ENCODE measurements at places on chromosomes 7 and 10.

GRCh38 chr10:33478089-33478674 is 143.7 kb upstream of the NRP1 start:
- DNase-seq = no peak

DNA sequence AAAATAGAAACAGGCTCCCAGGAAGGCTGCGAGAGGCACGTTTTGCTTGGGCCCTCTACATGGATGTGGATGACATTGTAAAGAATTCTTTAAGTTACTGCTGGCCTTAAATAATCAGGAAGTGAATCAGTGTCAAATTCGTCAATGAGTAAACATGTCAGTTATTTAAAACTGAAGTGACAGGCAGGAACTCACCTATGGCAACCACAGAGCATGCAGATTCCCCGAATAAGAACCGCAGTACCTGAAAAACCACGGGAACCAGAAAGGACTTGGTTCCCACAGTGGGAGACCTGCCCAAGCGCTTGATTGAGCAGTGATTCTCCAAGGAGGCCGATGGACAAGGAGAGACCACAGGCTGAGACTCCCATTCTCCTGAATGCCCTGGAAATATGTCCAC is 351.2 kb upstream of the AKR1E2 start:
- no peak for DNase-seq

- DNase-seq = no peak
These were observed 688.5 kb downstream of the PARD3 start for GRCh38 chr10:34126371-34127151.

DNA sequence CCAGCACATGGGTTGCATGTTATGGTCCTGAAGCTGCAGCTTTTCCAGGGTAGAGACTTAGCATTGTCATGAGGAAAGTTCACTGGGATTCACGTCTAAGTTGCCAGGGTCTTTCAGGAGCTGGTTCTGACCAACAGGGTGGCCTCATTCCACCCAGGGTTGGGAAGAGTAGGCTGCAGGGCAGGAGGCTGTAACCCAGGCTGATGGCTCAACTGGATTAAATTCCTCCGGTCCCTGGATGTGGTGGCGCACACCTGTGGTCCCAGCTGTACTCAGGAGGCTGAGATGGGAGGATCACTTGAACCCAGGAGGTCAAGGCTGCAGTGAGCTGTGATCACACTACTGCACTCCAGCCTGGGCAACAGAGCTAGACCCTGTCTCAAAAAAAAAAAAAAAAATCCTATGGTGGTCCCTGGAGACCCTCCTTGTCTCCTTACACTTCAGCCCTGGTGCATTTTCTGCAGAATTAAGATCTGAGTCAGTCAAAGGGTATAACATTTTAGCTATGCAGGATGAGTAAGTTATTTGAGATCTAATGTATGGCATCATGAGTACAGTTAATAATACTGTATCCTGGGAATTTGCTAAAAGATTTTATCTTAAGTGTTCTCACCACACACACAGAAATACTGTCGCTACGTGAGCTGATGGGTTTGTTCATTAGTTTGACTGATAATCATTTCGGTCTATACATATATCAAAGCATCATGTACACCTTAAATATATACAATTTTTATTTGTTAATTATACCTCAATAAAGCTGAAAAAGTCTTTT is 44.0 kb downstream of the ASB13 start:
- DNase-seq = no peak

- no peak for DNase-seq
These were observed 3.9 kb upstream of the FAS start for GRCh38 chr10:88986549-88987242.

- no peak for DNase-seq
These were observed 59.0 kb upstream of the LRRN3 start for GRCh38 chr7:111031916-111032315.

GRCh38 chr10:78778444-78779338 is 290.1 kb upstream of the ZMIZ1 start:
- no peak for DNase-seq

GRCh38 chr7:98418636-98419315 is 17.9 kb upstream of the BAIAP2L1 start:
- no peak for DNase-seq

DNA sequence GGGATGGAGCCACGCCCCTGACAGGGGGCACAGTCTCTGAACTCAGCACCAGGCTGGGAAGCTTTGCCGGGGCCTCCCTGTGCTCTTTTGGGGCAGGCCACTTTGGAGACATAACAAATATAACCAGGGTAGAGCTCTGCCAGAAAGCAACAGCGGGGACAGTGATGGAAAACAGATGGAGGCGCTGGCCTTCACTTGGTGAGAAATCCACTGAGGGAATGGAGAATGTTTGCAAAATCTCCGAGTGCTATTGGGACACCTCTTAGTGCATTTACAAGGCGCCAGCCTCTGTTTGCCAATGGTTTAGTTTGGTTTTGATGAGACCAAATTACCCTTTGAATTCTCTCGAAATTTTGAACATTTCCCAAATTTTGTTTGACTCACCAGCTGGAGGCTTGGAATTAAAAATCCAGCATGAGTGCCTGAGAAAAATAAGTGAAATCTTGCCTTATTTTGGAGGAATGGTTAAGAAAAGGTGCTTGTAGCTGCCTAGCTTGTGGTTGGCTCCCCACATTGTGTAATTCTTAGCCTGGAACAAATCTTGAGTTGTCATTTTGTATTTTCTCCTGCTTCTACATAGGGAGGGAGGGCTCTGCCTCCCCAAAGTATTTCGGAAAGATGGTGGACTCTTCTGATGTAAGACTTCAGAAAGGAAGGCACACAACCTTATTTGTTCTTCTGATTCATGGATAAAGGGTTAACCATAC is 980.5 kb downstream of the LRMDA start:
- DNase-seq = peak; percentile 73

GRCh38 chr10:3613318-3613717 is 171.7 kb downstream of the KLF6 start:
- DNase-seq = no peak

GRCh38 chr7:96657347-96658021 is 52.2 kb downstream of the SEM1 start:
- DNase-seq = no peak

- no peak for DNase-seq
These were observed 13.1 kb downstream of the AVPI1 start for GRCh38 chr10:97673736-97674525.

GRCh38 chr10:114930320-114930719 is 7.7 kb upstream of the TRUB1 start:
- DNase-seq = no peak

DNA sequence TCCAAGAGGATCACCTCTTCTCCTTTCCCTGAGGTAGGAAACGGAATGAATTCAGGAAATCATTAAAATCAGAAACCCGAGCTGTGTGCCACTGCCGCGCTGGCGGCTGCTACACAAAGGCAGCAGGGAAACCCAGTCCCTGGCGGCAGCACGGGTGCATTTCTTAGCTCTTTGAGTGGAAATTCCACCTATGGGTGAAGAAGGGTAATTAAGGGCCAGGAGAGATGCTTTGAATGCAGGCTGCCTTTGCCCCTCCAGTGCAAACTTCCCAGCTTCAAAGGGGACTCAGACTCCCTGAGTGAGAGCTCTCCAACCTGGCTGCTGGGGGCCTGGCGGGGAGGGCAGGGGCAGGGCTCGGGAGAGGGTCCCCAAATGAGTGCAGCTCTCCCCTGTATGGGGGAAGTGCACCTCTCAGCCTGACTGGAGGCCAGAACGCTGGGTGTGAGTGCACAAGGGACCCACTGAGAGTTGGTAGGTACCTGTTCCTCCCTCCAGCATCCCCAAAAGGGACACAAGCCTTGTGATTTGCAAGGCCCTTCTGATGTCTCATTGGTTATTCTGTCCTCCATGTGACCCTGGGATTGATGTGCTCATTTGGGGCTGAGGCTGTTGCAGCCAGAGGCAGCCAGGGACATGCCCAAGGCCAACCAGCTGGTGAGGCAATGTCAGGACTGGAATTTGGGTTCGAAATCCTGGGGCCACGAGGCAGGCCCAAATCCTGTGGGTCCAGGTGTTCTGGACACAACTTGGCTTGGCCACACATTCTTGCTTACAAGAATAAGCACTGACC is 16.3 kb upstream of the ZMIZ1 start:
- no peak for DNase-seq

GRCh38 chr10:133358162-133358924 is 524 bp upstream of the FUOM start:
- no peak for DNase-seq

DNA sequence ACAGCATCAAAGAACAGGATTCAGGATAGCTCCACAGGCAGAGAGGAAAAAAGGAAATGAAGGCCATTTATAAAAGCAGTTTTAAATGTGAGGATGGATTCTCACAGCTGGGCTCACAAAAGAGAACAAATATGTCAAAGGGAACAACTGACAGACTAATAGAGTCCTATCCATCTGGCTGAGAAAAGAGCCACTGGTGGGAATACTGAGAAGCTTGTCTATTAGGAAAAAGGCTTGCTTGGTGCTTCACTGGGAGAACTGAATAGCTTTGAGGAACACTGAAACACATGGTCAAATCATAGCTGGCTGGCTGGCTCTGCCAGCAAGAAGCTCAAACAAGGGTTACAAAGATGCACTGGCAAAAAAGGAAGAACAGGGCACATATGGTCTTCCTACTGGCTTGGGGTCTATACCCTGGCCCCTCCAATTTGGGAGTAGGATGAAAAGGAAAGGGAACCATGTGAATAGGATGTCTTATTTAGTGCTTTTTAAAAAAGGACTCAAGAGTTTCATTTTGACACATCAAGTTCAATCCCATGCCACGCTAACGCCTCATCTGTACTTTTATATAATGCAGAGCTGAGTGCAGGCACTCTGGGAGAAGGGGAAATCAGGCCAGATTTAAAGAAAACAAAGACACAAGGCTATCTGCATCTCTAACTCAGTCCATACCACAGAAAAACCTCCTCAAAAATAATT is 44.8 kb upstream of the KCNIP2 start:
- no peak for DNase-seq

DNA sequence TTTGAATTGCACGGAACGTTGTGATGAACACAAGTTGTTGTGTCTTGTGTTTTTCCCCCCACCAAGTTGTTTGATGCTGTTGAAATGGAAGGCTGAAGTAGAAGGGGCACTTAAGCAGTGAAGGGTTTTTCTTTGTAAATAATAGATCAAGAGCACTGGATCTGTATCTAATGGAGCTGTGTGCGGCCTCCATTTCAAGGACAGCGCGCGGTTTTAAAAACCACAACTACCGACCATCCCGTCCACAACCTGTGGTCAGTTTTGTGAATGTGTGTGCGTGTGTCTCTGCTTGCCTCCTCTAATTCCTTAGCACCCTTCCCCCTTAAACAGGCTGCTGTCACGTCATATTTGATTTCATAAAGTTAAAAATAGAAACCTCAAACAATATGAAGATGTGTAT is 165.5 kb downstream of the TCF7L2 start:
- no peak for DNase-seq

DNA sequence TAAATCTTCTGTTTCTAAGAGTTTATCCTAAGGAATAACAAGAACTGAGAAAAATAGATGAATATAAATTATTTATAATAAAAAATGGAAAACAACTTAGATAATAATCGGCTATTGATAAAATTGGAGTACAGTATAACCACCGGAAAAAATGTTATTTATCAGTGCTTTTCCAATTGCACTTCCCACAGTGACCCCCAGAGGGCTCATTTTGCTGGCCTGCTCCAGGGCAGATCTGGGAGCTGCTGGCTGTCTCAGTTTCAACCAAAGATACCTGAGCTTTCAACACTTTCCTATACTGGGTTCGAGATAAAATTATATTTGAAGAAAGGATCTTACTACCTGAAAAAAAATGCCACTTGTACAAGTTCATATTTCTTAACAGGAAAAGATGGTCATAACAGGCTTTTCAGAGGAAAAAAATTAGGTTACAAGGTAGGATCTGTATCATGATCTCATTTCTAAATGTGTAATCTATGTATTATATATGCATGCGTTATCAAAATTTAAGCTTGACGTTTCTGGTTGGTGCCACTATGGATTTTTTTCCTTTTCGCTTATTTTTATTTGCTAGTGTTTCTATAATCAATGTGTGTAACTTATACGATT is 165.7 kb downstream of the NPSR1 start:
- DNase-seq = no peak

GRCh38 chr7:27972276-27972675 is 208.3 kb downstream of the JAZF1 start:
- no peak for DNase-seq

GRCh38 chr7:55877308-55877707 is 9.9 kb upstream of the ZNF713 start:
- DNase-seq = no peak

DNA sequence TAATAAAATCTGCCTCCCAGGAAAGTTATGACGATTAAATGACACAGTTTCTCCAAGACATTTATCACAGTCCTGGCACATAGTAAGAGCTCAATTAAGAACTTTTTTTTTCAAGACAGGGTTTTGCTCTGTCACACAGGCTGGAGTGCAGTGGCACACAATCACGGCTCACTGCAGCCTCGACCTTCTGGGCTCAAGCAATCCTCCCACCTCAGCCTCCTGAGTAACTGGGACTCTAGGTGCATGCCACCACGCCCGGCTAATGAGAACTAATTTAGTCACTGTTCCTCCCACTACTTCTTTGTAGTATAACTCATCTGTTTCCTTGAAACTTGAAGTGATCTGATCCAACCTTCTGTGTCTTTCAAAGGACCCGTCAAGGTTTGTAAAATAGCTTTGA is 42.2 kb upstream of the MXI1 start:
- DNase-seq = no peak

- peak; percentile 44 for DNase-seq
These were observed 754 bp downstream of the SEMA3D start for GRCh38 chr7:85186083-85186520.

DNA sequence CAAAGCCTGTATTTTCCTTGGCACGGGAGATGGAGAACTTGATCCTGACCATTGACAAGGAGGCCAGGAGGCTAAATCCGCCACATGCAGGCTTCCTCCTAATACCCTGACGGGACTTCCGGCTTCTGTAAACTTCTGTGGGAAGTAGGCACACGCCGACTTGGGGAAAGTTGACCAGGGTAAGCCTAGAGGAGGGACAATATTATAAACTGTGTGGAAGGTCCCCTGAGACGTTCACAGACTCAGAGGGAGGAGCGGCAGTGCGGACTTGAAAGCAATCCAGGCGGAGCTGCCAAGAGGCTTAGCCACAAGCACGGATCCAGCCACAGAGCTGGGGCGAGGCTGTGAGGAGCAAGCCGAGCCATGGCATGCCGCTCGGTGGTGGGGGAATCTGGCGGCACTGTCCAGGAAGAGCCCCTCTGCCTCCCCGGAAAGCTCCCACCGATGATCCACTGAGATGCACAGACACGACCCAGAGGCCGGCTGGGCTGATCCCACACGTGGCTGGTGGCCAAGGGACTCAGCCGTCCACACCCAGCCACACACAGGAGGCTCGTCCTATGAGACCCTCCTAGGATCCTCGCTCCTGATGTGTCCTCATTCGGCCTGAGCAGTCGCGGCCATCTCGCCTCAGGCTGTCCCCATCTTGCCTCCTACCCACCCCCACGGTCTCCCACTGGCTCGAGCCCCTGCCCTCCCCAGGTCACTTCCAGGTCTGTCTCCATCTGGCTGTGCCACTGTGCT is 40.0 kb upstream of the INSIG1 start:
- peak; percentile 93 for DNase-seq

DNA sequence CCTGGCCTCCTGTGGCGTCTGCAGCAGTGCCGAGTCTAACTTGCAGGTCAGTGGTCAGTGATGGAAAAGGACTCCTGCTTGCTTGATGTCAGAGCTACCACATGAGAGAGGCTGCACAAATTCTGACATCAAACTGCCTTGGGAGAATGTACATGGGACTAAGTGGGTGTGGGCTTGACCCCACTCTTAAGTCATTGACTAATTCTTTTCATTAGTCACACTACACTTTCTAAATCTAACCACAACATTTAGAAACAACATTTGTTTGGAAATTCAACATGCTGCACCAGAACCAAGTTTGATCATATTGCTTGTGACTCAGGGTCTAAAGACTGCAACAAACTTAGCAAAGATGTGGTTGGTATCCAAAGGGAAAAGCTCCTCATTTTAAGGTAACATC is 24.4 kb upstream of the CDC14C start:
- DNase-seq = no peak
